ENCODE measurements at places on chromosomes 11 and 22. TPM values are rescaled to one million over a fixed set of nuclear protein-coding genes. Genes with fewer than 3 reads are reported as not detected.

DNA sequence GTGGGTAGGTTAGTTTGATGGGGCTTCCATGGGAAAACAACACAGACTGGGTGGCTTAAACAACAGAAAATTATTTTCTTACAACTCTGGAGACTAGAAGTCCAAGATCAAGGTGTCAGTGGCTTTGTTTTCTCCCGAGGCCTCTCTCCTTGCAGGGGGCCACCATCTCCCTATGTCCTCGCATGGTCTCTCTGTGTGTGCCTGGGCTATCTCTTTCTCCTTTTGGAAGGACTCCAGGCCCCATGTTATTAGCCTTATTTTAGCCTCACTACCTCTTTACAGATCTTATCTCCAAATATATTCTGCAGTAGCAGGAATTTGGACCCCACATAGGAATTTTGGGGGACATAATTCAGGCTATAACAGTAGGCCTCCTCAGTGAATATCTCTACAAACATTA, 372.7 kb upstream of the FAT3 start:
- DNase-seq = no peak
- H3K4me3 ChIP-seq = no peak overlapping the region
- no peaks in the 10 kb centered on the region for H3K27me3 ChIP-seq
- H3K36me3 ChIP-seq = no peaks in the 10 kb centered on the region
- H3K4me1 ChIP-seq = no peaks in the 10 kb centered on the region

GRCh38 chr11:128559496-128560103, 27.8 kb downstream of the ETS1 start:
- H3K27me3 ChIP-seq = no peaks in the 10 kb centered on the region
- no peak for DNase-seq
- H3K4me1 ChIP-seq = peaks cover 20% of the 10 kb centered on the region
- no peak overlapping the region for H3K27ac ChIP-seq
- H3K36me3 ChIP-seq = peaks cover 3% of the 10 kb centered on the region

Gene SGSM1
- 0.09 TPM for total RNA-seq

Gene FIBIN
- total RNA-seq = not detected

Gene BIRC3
- total RNA-seq = 231 TPM

Gene CARD16
- total RNA-seq = 70.3 TPM

DNA sequence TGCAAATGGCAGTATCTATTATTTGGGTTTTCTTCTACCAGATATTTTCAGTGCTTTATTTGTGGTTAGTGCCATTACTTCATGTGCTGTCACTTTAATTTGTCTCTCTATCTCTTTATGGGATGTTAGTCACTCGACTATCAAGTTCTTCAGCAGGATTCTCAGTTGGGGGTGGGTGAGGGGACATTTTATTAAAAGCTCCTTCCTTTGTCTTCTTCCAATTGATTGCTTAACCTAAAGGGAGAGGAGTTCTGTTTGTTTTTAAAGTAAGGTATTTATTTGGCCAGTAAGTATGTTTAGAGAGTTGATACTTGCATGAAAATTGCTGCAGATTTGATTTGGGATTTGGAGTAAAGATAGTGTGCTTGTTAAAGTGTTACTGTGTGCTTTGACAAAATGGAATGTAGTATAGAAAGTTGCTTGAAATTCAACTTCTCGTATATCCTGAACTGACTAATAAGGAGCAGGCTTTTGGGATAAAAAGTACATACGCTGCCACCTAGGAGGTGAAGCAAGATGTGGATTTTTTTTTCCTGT, 10.3 kb downstream of the YAP1 start:
- no peak overlapping the region for H3K27ac ChIP-seq
- peaks cover 28% of the 10 kb centered on the region for H3K27me3 ChIP-seq
- H3K4me3 ChIP-seq = no peak overlapping the region
- H3K36me3 ChIP-seq = no peaks in the 10 kb centered on the region
- DNase-seq = no peak

- H3K4me1 ChIP-seq = no peaks in the 10 kb centered on the region
- no peak overlapping the region for H3K4me3 ChIP-seq
- DNase-seq = no peak
- no peak overlapping the region for H3K27ac ChIP-seq
- H3K36me3 ChIP-seq = peaks cover 9% of the 10 kb centered on the region
Observed at GRCh38 chr11:57499413-57499982, 16.0 kb downstream of the SLC43A1 start.

DNA sequence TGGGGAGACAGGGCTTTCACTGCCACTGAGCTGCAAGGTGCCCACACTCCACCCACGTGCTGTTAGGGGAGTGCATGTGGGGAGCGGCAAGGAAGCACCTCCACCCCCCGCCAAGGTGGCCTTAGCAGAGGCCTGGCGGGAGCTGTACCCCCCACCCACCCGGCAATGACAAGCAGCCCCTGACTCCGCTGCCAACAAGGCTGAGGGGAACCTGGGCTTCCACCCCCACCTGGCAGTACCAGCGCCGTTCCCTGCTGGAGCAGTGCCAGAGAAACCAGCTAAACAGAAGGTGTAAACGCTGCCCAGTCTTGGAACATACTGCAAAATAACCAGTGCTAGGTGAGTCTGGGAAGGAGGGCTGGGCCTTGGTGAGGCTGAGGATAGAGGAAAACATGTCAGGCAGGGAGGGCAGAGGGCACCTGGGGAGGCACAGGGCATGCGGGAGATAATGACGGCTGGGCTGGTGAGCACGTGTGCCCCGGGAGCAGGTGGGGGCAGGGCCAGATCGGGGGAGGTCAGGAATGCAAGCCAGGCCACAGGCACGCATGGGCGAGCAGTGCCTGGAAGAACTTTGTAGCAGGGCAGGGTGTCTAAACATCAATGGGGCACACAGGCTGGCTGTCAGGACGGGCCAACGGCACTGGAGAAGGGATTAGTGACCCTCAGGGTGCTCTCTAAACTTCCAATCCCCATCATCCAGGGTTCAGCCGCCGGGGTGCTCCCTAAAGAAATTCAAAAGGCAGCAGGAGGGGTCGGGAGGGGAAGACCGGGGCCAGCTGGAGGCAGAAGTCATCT, 6.6 kb downstream of the CERK start:
- H3K27me3 ChIP-seq = no peaks in the 10 kb centered on the region
- no peak overlapping the region for H3K4me3 ChIP-seq
- H3K27ac ChIP-seq = peak overlapping the region; percentile 25
- peaks cover 23% of the 10 kb centered on the region for H3K36me3 ChIP-seq

GRCh38 chr22:44546686-44547310, 48.8 kb upstream of the RTL6 start:
- no peak for DNase-seq
- peaks cover 8% of the 10 kb centered on the region for H3K4me1 ChIP-seq
- H3K4me3 ChIP-seq = no peak overlapping the region
- H3K36me3 ChIP-seq = no peaks in the 10 kb centered on the region
- H3K27me3 ChIP-seq = peaks cover 22% of the 10 kb centered on the region

GRCh38 chr11:3796801-3797328, 489 bp downstream of the NUP98 start:
- H3K27ac ChIP-seq = peak overlapping the region; percentile 97
- H3K4me1 ChIP-seq = peaks cover 42% of the 10 kb centered on the region
- DNase-seq = no peak
- peak overlapping the region; percentile 89 for H3K4me3 ChIP-seq
- peaks cover 34% of the 10 kb centered on the region for H3K36me3 ChIP-seq

DNA sequence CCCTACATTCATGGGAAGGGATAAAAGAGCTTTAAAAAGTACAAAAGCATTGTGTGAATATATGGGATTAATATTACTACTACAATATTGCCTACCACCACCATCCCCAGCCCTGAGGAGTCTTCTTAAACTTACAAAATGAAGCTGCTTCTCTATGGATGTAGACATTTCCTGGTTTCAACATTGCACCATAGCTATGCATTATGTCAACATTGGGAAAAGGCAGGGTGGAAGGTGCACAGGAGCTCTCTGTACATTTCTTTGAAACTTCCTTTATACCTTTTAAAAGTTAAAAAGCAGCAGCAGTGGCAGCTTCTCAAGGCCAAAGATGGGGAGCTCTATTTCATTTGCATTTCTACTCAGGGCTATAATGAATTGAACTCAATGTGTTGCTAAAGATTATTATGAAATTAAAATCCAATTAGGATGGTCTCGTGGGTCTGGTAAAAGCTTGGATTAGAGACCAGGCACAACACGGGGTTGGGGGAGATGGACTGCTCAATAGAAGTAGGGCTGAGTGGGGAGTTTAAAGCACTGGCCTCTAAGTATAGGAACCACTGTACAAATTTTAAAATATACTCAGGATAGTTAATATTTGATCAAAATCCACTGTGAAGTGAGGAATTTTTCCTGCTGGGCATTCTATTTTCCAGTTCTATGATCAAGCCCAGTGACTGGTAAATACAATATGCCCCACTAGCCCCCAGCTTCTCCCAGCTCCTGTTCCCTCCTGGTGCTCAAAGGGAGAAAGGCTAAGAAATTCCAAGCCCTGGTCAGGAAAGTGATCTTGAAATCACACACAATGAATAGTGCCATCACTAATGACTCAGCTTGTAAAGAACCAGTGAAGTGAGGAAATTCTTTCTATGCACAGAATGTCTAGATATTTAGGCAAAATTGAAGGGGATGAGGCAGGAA, 362.7 kb upstream of the CCDC90B start:
- no peak overlapping the region for H3K27ac ChIP-seq
- H3K4me3 ChIP-seq = no peak overlapping the region
- no peak for DNase-seq
- H3K27me3 ChIP-seq = peaks cover 2% of the 10 kb centered on the region

All from activated CD8-positive, alpha-beta memory T cell treated with anti-CD3 and anti-CD28 coated beads, Interleukin-2, amount 10 ng/mL, durations not matched to agents 7 days and 5 days (primary cell).